ENCODE measurements at places on chromosomes 7 and 10.

DNA sequence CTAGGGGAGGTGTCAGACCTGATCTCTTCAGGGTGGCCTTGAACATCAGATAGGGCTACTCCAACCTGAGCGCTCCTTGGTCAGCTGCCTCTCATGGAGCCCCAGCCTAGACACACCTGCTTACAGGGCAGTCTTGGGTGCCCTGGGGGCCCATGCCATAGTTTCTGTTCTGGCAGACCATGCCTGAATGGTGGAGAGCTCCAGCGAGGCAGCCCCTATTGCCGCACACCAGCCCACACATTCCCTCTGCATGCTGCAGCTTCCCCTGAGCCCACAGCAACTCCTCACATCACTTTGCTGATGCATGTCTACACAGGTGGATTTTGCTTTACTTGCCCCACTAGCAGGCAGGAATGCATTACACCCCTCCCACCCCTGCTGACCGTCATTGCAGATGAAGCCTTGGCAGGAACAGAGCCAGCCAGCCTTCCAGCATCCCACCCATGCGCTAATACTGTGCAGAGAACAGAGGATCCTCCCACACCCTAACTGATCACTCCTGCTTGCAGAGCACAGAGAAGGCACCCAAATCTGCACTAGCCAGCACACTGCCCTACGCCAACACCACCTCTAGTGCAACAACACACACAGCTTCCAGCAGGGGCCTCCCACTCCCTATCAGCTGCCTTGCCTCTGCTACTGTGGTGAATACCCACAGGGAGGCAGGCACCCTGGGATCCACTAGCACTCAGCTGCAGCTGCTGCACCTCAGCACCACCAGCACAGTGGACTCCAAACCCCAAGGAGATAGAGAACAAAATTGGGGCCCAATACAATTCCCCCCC is 43.0 kb upstream of the GRM3 start:
- no peak for DNase-seq

GRCh38 chr7:46315891-46316290 is 394.8 kb upstream of the IGFBP3 start:
- no peak for DNase-seq

- no peak for DNase-seq
Observed at GRCh38 chr7:70583965-70584883, 547.7 kb upstream of the GALNT17 start.

DNA sequence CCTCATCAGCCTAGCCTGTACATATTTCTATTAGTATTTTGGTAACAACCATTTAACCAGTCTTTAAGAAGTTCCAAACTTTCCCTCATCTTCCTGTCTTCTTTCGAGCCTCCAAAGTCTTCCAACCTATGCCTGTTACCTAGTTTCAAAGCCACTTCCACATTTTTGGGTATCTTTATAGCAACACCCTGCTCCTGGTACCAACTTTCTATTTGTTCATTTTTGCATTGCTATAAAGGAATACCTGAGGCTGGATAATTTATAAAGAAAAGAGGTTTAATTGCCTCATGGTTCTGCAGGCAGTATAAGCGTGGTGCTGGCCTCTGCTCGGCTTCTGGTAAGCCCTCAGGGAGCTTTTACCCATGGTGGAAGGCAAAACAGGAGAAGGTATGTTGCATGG is 578.8 kb upstream of the AUTS2 start:
- no peak for DNase-seq

DNA sequence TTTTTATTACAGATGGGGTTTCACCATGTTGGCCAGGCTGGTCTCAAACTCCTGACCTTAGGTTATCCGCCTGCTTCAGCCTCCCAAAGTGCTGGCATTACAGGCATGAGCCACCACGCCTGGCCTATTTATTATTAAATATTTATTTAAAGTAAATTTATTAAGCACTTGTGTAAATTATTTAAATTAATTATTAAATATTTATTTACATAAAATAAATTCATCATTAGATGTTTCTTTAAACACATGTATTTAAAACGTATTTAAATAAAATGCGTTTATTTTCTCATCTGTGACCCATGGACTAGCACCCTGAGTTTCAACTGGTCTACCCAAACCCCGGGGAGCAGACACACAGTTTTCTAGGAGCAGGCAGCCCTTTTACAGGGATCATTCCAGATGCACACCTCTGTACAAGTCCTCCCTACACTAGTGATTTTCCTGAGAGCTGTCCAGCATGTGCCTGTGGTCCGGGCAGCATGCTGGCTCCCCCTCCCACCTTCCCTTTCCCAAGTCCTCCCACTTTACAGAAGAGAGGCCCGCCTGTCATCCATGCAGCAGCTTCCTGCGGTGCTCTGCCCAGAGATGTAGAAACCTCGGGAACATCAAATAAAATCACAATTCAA is 89.2 kb upstream of the ATP6V0A4 start:
- DNase-seq = no peak

DNA sequence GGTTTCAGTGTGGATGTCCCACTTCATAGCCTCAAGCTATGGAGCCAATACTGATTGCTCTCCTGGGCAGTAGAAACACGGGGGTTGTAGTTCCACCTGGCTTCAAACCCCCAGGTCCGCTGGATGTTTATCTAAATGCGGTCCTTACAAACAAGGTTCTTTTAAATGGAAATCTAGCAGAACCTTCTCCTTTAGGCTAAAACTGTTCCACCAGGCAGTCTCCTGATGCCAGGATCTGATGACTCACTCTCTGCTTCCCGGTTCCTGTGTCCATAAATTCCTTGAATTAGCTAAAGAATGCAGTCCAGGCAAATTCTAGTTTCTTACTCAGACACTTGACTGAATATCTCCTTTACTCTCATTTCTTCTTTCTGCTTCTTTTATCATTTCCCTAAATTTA is 108.4 kb upstream of the FAM3C start:
- no peak for DNase-seq

- no peak for DNase-seq
Observed at GRCh38 chr10:6716516-6716915, 136.4 kb upstream of the PRKCQ start.

DNA sequence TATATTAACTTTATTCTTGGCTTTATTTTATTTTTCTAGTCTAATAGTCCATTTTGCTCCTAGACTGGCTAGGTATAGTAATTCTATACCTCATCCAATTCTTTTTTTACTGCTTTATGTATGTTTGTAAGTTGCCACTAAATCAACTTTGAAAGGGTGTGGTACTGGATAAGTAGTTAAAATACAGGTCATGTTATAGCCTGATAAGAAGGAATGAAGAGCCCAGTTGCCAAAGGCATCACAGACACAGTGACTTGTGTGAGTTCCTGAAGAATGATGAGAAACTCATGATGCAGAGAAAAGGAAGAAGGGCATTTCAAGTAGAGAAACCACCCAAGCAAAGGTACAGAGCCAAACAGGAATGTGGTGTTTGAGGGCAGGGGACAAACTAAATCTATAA is 27.3 kb downstream of the NAPEPLD start:
- no peak for DNase-seq

DNA sequence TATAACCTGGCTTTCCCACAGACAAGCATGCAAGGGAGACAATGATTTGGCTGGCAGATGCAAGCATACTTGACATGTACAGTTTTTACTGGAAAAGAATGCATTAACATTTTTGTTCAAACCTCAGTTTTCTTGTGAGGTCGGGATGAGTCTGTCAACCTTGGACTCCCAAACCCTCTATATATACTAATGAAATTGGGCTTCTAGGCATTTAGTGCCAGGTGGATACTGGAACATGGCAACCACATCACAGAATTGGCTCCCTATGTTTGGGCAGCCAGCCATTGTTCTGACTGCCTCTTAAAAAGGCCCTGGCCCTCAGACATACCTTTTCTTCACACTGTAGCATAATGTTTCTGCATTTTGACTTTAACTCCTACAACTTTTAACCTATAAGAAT is 39.1 kb downstream of the CDK6 start:
- DNase-seq = no peak

DNA sequence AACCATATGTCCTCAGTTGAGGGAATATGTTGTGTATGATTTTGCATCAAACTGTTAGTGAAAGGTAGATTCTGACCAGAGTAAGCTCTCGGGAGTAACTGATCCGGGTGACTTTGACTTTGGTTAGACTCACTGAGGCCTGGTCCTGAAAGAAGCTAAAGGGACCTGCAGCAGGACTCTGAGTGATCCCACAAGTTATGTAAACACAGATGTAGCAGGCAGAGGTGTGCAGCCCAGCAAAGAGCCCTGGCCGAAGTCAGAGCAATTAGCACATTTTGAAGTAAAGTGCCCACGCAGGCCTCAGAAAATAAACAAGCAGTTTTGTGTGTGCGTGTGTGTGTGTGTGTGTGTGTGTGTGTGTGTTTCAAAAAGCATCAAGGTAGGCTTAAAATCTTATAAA is 245.6 kb upstream of the FERD3L start:
- DNase-seq = no peak

DNA sequence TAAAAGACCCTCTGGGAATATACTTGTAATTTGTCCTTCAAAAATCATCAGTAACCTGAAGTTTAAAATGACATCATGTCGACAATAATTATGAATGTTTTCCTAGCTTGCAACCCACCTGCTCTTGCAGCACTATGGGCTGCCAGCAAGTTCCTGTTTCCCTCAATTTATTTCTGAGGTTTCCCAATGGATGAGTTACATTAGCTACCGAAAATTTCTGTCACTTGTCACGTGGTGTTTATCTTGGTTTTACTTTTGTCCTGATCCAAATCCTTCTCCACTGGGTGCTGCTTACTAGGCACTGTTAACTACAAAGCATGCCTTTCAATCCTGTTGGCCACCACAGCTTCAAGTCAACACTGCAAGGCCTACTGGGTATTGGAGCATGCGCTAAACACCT is 31.5 kb downstream of the GIMAP8 start:
- DNase-seq = no peak

GRCh38 chr7:123666492-123666891 is 10.8 kb downstream of the LMOD2 start:
- DNase-seq = no peak

DNA sequence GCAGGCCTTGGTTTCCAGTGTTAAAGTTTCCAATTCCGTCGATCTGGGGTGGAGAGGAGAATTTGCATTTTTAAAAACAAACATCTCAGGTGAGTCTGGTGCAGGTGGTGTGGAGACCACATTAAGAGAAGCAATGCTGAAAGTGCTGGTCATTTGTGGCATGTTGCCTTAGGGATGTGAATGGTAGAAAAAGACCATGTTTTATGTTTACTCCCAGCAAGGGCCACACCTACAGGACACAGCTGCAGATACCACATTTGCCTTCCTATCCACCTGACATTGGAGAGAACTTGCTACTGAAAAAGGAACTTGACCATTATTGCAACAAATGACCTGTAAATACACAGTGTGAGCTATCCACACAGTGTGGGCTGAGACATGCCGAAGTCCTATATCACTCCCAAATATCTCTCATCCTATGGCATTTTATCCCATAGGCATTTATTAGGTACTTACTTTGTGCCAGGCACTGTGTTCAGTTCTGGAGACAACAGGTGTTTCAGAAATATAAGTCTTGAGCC is 183.1 kb downstream of the NRP1 start:
- no peak for DNase-seq

GRCh38 chr7:22430457-22430856 is 69.5 kb downstream of the STEAP1B start:
- DNase-seq = no peak

- DNase-seq = no peak
Observed at GRCh38 chr10:76036962-76037361, 605.5 kb downstream of the LRMDA start.

DNA sequence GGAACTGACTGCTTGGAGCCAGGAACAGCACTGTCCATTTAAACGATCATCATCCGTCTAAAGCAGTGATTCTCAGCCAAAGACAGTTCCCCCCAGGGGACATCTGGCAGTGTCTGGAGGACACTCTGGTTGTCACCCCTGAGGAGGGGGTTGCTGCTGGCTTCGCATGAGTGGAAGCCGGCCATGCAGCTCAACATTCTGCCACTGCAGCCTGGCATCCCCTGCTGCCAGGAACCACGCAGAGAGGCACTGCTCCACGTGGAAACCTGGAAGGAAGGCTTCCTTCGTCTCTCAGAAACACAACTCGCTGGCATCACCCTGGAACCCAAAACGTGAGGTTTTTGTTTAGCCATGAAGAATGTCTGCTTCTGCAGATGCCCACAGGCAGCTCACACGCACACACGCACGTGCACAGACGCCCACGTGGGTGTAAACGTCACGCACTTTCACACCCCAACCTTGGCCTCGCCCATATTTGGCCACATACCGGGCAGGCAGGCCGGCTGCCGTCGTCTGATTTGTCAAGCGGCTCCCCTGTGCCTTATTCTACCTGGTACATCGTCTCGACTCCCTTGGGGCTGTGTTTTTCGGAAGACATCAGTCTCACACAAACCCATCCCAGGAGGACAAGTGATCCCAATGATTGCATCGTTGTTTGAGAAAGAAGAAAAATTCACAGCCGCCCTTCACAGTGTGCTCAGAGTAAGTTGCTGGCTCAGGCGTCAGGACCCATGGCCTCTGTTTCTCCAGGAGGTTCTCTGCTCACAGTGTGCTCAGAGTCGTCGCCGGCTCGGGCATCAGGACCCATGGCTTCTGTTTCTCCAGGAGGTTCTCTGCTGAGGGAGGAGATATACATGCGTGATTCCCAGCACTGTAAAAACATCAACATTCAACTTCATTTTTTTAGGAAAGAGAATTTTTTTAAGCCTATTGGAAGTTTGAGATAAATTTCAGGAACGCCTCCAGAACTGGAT is 127.2 kb upstream of the PPP2R2D start:
- DNase-seq = no peak

DNA sequence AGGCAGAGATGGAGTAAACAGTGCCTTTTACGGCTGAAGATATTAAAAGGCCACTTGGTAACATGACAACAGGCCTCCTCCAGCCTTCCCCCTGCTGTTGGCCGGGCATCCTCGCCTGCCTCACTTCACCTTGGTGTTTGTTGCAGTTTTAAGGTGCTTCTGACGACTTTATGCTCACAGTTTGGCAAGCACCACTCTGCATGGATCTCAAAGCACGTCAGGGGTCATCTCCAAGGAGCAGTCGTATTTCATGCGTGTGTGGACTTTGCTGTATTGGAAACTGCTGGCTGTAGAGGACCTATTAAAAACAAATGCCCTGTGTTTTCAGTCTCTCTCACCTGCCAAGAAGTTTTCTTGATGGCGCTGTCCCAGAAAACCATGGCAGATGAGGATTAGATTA is 483.1 kb downstream of the RPS24 start:
- DNase-seq = no peak

DNA sequence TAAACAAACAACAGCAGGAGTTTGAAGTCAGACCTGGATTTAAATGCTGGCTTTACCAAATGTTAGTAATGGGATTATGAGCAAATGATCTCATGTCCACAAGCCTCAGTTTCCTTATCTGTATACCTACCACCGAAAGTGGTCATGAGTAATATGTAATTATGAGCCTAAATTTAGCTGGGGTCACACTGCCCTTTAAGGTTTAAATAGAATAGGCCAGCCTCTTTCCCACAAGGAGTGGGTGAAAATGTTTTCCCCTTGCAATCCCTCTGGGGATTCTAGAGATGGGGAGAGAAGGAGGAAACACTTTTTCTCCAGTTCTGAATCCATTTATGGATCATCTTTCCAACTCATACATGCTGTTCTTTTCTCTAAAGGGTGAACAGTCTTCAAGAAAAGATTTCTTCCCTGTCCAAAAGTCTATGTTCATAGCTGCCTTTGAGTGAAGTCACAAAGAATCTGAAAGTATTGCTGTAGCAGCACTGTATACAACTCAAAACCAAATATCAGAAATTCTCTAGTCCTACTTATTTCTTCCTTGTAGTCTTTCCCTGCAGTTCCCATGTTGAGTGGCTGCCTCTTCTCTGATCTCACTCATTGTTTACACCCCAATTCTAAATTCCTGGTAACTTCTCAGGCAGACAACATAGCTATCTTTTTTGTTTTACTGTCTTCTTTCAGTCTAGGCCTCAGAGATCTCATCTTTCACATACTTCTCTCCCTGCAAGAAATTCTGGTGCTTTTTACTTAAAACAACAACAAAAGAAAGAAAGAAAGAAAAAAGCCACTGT is 7.4 kb upstream of the TSPAN12 start:
- DNase-seq = no peak

Measured in KBM-7 (cell line).